Natural killer cell treated with Interleukin-12 subunit alpha and Interleukin-12 subunit beta and Interleukin-15 and Interleukin-18, amount 100 ng/mL, for 72 hours (primary cell): ENCODE measurements at places on chromosomes 2 and 18.

DNA sequence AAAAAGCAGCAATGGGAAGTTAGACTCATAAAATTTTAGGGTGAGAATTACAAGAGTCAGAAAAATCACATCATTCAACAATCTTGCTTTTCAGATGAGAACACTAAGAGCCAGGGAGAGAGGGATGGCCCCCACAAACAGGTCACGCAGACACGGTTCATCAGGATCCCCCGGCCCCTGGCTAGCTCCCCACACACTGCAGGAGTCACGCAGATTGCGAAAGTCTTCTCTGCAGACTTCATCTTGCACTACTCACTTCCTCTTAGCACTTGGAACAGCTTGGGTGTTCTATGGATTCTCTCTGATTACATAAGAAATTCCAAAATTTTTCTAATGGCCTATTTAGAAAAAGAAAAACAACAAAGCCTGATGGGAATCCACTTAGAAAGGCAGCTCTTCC, 21.6 kb upstream of the SULT1C2 start:
- no peak for DNase-seq

- no peak for DNase-seq
Observed at GRCh38 chr2:147810883-147811765, 33.7 kb upstream of the ACVR2A start.

- no peak for DNase-seq
Observed at GRCh38 chr18:8001711-8002301, 434.7 kb downstream of the PTPRM start.

GRCh38 chr2:55721596-55722215, 28.1 kb upstream of the PNPT1 start:
- DNase-seq = no peak

DNA sequence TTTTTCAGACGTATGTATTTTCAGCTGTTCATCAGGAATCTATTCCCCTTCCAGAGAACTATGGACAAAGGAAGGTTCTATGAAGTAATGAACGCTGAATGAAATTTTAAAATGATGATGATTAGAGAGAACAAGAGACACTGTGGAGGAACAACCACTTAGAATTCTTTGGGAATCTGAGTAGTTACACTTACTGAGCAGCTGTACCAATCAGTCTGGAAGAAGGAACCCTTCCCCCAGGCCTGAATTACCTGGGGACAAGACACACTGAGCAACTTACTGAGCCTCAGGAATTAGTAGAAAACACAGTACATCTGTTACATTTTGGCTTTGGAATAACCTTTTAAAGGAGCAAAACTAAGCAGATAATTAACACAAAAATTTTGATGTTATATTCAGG, 1.9 kb downstream of the MSTN start:
- DNase-seq = no peak

- no peak for DNase-seq
Observed at GRCh38 chr2:203751685-203752271, 45.3 kb downstream of the CD28 start.

DNA sequence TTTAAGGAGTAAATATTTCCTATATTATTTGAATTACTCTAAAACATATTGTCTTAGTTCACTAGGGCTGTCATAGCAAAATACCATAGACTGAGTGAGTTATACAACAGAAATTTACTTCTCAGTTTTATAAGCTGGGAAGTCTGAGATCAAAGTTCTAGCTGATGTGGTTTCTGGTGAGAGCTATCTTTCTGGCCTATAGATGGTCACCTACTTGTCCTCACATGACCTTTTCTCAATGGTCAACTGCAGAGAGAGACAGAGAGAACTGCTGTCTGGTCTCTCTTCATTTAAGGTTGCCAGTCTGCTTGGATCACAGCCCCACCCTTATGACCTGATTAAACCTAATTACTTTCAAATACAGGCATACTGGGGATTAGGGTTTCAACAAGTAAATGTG, 490.9 kb downstream of the FBXO15 start:
- DNase-seq = no peak

DNA sequence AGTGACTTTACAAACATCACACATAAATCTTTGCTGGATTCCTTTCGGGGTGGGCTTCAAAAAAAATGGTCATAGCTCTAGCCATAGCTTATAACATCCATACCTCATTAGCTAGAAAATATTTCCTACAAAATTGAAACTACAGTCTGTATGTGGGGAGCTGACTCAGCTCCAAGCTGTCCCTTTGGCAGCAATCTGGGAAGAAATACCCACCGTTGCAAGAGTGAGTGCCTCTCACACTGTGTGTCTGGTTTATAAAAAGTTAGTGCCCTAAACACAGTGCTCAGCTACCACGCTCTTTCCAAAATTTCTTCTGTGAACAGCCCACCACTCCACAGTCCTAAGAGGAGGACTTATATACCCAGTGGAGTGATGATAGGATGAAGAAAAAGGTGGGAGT, 170.1 kb downstream of the RBM43 start:
- no peak for DNase-seq

DNA sequence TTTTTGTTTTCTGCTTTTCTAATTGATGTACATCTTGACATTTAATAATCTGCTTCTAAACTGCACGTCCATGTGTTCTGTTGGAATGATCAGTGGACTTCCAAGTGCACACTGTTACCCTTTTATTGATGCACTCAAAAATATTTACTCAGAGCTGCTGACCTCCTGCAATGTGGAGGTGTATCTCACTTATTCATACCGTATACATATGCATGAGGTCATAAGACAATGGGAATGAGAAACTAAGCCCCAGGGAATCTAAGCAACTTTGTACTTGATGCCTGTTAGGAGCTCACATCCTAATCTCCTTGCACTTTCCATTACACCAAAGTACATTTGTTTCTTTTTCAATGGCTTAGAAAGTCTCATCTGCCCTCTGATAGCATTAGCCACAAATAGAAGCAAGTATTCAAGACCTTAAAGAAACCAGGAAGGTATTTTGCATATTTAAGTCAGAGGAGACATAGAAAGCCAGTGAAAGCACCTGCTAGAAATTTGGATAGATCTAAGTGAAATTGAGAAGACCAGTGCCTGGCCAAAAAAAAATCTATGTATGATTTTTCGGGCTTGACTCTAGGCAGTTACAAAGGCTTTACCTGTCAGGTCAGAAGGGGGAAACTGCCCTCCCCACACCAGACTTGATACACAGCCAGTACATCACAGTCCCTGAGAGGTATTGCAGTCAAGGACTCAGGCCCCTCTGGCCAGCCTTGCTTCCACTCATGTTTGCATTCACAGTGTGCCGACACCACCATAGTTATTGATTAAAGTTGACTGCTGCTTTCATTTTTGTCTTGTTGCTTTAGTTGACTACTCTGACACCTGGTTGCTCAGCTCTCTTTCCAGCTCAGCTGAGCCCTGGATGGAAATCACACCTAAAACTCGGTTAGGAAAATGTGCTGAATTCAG, 391.7 kb upstream of the CYRIA start:
- DNase-seq = no peak

DNA sequence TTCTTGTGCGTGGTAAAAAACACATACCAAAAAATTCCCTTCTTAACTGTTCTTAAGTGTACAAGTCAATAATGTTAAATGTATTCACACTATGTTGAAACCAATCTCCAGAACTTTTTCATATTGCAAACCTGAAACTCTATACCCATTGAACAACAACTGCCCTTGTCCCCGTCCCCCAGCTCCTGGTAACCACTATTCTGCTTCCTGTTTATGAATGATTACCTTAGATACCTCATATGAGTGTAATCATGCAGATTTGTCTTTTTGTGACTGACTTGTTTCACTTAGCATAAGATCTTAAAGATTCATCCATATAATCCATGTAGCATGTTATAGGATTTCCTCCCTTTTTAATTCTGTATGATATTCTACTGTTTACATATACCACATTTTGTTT, 59.9 kb downstream of the NAT8 start:
- DNase-seq = no peak

GRCh38 chr18:44737623-44738022, 56.9 kb downstream of the SETBP1 start:
- DNase-seq = no peak

DNA sequence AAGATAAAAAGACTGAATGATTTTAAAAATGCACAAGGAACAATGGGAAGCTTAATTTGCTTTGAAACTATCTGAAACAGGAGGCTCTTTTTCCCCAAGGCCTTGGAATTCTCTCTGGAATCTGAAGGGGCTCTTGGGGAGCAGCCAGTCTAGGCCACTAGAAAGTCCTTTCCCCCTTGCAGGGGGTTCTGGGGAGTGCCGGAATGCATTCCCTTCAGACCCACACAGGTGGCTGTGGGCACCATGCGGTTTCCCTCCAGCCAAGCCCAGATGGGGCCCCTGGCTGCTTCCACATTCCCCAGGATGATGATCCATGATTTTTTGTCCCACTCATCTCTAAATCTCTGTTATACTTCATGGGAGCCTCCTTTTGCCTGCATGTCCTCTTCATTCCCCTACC, 10.7 kb downstream of the GPR45 start:
- DNase-seq = no peak

DNA sequence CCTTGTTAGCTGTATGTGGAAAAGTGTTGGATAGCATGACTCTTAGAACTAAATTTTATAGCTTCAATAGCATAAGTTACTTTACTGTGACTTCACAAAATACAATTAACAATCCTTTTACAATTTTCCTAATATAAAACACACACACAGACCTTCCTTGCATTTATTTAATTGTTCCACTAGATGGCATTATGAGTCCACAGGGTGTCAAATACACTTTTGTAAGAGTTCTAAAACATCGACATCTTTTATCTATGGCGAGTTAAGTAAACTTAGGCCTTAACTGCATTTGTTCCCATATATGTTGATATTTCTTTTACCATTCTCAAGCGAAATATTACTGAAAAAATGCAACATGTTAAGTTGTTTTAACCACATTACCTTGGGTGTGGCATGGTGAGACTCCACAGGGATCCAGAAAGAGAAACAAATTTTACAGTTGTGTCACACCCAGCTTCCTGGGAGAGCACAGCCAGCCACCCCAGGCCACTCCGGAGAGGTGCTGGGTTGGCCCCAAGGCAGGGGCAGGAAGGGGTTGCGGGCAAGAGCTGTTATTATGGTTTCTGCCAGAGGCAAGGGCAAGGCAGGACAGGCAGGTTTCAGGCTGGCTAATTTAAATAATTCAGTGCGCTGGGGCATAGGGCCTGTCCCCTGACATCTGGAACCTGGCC, 312.4 kb upstream of the MC4R start:
- no peak for DNase-seq

GRCh38 chr2:167681234-167682015, 566.0 kb downstream of the STK39 start:
- DNase-seq = no peak

DNA sequence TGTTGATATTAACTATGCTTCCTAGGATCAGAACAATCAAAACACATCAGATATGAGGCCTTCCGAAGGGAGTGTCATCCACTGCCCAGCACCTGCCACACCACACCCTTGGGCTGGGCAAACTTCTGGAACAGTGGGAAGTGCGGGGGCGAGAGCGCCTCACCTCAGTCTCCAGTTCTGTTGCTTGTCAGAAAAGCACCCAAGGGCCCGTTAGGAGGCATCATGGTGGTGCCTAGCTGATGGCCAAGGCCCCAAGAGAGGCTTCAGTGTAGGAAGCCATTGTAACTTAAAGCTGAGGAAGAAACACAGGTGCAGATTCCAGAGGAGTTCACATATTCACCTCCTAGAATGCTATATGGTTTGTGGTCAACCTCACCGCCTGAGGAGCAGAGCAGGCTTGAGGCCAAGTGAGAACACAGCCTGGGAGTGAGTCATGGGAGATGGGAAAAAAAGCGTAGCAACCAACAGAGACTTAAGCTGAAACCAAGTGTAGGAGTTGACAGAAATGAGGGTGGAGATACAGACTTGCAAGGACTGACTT, 85.1 kb upstream of the ATL2 start:
- no peak for DNase-seq

- DNase-seq = no peak
Observed at GRCh38 chr2:54012538-54013141, 41.8 kb upstream of the PSME4 start.

DNA sequence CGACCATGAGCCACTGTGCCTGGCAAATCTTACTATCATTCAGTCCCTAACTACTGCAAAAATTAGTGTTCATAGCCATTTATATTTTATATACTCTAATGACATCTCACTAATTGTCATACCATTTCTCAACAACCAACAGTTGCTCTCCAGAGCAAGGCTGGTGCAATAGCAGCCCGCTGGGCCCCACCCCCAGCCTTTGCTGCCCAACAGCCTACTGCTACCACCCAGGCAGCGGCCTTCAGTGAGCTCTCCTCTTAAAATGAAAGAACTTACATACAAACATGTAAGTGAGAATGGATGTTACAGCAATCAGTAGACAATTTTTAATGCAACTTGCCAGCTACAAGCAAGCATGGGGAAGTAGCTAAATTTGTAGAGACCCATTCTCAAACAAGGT, 90.5 kb downstream of the HNRNPLL start:
- no peak for DNase-seq

DNA sequence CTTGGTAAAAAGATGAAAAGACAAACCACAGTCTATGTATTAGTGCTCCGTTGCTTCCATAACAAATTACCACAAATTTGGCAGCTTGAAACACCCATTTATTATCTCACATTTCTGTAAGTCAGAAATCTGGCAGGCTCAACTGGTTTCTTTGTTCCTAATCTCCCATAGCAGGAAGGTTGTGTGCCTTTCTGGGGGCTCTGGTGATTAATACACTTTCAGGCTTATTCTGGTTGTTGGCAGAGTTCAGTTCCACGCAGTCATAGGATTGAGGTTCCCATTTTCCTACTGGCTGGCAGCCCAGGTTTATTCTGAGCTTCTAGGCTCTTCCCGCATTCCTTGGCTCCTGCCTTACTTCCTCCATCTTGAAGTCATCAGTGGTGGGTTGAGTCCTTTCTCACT, 189.3 kb downstream of the ANAPC1 start:
- no peak for DNase-seq

DNA sequence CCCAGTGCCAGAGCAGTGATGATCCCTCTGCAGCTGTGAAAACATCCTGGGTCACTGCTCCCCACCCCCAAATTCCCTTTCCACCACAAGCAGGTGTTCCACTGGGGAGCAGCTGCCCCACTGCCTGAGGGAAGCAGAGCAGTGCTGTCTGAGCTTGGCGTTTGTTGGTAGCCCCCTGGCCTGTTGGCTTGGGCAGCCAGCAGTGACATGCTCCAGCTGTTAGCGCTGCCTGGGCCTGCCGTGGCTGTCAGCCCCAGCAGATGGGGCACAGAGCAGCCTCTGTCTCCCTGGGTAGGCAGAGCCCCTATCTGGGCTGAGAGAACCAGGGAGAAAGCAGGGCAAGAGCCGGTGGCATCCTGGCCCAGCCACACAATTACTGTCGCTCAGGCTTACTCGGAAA, 247.7 kb downstream of the GLI2 start:
- DNase-seq = no peak

DNA sequence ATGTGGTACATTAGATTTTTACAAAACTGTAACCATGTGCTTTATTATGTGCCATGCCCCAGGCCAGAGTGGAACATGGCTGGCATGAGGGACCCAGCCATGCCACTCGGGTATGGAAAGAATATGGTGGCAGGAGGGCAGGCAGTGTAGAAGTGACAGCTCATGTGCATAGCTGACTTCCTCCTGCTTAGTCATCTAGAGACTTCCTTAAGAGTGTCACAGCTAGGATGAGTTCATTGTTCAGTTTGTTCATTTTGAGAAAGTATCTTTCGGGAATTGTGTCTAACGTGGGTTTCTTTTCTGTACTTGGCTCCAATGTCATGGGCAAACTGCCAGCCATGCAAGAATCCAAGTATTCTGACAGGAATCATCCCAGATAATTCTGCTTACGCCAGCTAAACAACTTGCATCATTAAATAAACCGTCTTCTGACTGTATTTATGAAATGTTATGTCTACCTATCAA, 94.3 kb upstream of the ITGB6 start:
- DNase-seq = no peak

GRCh38 chr2:63862806-63863205, 21.1 kb downstream of the UGP2 start:
- no peak for DNase-seq

- no peak for DNase-seq
Observed at GRCh38 chr18:55400590-55401541, 187.1 kb downstream of the TCF4 start.
